Ascending aorta (tissue), 2 donors: ENCODE measurements at places on chromosomes 16 and 17.
A peak's percentile ranks its signal among the peaks of the same experiment; 100 is the strongest.

- H3K4me3 ChIP-seq, result no peak overlapping the region
- no peak for DNase-seq
- H3K27me3 ChIP-seq, result no peaks in the 10 kb centered on the region
These were observed 58.7 kb downstream of the SOCS3 start for GRCh38 chr17:78300962-78301820.

- no peak overlapping the region for H3K27ac ChIP-seq
- no peaks in the 10 kb centered on the region for H3K36me3 ChIP-seq
- H3K4me3 ChIP-seq, result no peak overlapping the region
- no peaks in the 10 kb centered on the region for H3K27me3 ChIP-seq
- H3K4me1 ChIP-seq, result no peaks in the 10 kb centered on the region
- no peak for DNase-seq
These were observed 6.8 kb downstream of the KIF18B start for GRCh38 chr17:44940768-44941167.

GRCh38 chr16:67674851-67675578 is 8.4 kb downstream of the C16orf86 start:
- H3K36me3 ChIP-seq, result peaks cover 1% of the 10 kb centered on the region
- H3K4me3 ChIP-seq, result no peak overlapping the region
- DNase-seq, result no peak
- H3K27ac ChIP-seq, result peak overlapping the region; percentile 82
- H3K27me3 ChIP-seq, result no peaks in the 10 kb centered on the region
- H3K4me1 ChIP-seq, result no peaks in the 10 kb centered on the region

DNA sequence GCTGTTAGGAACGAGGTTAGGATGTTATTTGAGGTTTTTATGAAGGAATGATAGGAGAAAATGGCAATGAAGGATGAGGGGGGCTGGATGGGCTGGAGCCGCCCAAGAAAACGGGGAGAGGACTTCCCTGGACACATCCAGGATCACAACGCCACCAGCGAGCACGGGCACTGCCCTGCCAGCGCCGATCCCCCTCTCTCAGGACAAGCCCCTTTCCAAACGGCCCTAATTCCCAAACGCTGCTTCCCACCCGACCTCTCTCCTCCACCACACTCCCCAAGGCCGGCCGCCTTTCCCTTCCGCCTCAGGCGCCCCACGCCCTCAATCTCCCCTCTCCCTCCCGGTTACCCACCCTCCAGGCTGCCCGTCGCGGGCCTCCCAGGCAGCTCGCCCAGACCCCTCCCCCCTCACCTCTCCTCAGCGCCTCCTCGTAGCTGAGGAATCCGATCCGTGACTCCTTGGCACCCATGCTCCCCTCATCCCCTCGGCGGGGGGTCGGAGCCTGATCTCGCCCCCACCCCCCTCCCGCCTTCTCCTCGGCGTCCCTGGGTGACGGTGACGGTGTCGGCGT is 377 bp downstream of the USP32 start:
- peak overlapping the region; percentile 93 for H3K27ac ChIP-seq
- H3K36me3 ChIP-seq, result no peaks in the 10 kb centered on the region
- H3K4me3 ChIP-seq, result peak overlapping the region; percentile 90
- H3K4me1 ChIP-seq, result peaks cover 17% of the 10 kb centered on the region
- H3K27me3 ChIP-seq, result no peaks in the 10 kb centered on the region

DNA sequence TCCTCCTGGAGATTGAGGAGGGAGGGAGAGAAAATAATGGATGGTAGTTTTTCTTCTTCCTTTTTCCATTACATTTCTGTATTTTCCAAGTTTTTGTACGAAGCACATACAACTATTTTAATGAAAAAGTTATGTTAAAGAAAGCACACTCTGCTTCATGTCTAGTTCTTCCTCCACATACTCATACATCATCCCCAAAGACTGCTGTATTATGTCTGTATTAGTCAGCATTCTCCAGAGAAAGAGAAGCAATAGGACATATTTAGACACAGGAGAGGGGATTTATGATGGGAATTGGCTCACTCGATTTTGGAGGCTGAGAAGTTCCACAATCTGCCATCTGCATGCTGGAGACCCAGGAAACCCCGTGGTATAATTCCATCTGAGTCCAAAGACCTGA is 10.1 kb upstream of the ACSM2A start:
- H3K27me3 ChIP-seq, result no peaks in the 10 kb centered on the region
- H3K4me1 ChIP-seq, result no peaks in the 10 kb centered on the region
- DNase-seq, result no peak
- no peak overlapping the region for H3K4me3 ChIP-seq
- H3K27ac ChIP-seq, result no peak overlapping the region

DNA sequence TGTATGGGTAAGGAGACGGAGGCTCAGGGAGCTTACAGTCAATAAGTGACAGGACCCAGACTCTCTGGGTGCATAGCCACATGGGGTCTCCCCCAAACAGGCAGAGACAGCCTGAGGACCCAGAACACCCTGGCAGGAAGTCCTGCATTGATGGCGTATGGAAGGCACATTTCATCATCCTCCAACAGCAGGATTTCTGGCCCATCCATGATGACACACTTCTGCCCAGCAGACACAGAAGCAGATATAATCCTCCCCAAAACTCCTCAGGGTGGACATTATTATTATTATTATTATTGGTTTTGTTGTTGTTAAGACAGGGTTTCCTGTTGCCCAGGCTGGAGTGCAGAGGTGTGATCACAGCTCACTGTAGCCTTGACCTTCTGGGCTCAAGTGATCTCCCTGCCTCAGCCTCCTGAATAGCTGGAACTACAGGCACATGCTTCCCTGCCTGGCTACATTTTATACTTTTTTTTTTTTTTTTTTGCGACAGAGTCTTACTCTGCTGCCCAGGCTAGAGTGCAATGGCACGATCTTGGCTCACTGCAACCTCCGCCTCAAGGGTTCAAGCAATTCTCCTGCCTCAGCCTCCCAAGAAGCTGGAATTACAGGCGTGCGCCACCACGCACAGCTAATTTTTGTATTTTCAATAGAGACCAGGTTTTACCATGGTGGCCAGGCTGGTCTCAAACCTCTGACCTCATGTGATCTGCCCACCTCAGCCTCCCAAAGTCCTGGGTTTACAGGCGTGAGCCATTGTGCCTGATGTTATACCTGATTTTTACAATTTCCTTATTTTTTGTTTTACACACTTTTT is 6.8 kb upstream of the HROB start:
- DNase-seq, result no peak
- H3K27ac ChIP-seq, result no peak overlapping the region
- H3K4me3 ChIP-seq, result no peak overlapping the region
- H3K4me1 ChIP-seq, result peaks cover 5% of the 10 kb centered on the region

- H3K27me3 ChIP-seq, result no peaks in the 10 kb centered on the region
- no peak for DNase-seq
- H3K4me1 ChIP-seq, result peaks cover 15% of the 10 kb centered on the region
- H3K4me3 ChIP-seq, result no peak overlapping the region
- H3K27ac ChIP-seq, result peak overlapping the region; percentile 88
These were observed 2.5 kb upstream of the MRPS23 start for GRCh38 chr17:57852092-57852954.

DNA sequence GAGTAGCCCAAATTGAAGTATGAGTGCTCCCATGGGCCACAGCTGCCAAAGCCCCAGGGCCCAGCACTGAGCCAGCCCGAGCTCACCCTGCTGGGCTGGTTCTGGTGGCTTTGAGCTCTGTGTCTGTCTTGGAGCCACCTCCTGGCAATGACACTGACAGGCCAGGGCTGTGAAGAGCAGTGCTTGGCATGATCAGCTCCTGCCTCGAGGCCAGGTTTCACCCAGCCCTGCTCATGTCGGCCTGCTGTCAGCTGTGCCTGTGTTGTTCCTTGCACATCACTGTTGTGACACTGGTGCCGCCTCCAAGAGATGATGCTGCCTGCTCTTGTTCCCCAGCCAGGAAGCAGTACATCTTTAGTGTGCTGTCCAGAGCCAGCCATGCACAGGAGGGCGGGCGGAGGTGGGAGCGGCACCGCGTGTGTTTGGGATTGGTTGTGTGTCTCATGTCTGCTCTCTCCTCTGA is 26.0 kb downstream of the PLD6 start:
- H3K4me1 ChIP-seq, result peaks cover 9% of the 10 kb centered on the region
- no peaks in the 10 kb centered on the region for H3K27me3 ChIP-seq
- no peak for DNase-seq
- H3K4me3 ChIP-seq, result no peak overlapping the region

- no peak overlapping the region for H3K4me3 ChIP-seq
- DNase-seq, result no peak
These were observed 35.3 kb downstream of the CUEDC1 start for GRCh38 chr17:57919918-57920317.

DNA sequence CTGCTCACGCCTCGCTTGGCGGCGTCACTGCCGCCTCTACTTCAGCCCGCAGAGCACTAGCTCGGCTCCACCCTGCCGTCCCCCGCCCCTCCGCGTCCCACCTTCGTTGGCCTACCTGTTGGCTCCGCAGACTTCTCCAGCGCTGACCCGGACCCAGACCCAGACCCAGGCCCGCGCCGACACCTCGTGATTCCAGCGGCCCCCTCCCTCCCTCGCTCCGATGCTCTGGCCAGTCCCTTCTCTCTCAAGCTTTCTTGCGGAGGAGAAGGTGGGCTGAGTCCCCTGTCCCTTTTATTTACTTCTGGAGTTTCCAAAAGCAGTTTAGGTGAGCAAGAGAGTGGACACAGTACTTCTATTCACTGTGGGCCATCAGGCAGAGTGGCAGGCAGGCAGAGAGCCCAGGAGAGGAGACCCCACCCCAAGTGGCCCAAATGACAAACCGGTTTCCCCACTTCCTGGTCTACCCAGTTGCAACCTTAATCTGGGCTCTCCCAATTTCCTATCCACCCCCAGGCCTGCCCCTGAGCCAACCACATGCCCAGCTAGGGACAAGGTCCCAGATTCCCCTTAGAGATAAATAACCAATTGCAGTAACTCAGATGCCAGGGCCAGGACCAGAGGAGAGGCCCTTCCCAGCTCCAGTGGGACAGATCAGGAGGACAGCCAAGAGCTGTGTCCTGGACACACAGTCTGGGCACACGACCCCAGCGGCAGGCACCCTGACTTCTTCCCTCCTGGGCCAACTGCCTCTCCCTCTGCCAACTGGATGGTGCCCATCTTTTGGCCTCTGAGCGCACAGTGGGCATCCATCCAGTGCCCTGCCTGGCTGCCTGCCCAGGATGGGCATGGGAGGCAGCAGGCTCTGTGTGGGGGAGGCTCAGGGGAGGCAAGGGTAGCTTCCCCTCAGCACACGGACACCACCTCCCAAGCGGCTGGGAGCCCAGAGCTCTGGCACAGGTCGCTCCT is 1.2 kb upstream of the SRCIN1 start:
- no peak for DNase-seq
- H3K36me3 ChIP-seq, result no peaks in the 10 kb centered on the region
- no peak overlapping the region for H3K27ac ChIP-seq
- H3K4me1 ChIP-seq, result peaks cover 15% of the 10 kb centered on the region
- H3K4me3 ChIP-seq, result peak overlapping the region; percentile 60

- no peaks in the 10 kb centered on the region for H3K4me1 ChIP-seq
- H3K27ac ChIP-seq, result no peak overlapping the region
- no peak for DNase-seq
- no peaks in the 10 kb centered on the region for H3K27me3 ChIP-seq
- H3K36me3 ChIP-seq, result peaks cover 14% of the 10 kb centered on the region
- no peak overlapping the region for H3K4me3 ChIP-seq
These were observed 76.6 kb upstream of the CORO6 start for GRCh38 chr17:29699283-29699682.

DNA sequence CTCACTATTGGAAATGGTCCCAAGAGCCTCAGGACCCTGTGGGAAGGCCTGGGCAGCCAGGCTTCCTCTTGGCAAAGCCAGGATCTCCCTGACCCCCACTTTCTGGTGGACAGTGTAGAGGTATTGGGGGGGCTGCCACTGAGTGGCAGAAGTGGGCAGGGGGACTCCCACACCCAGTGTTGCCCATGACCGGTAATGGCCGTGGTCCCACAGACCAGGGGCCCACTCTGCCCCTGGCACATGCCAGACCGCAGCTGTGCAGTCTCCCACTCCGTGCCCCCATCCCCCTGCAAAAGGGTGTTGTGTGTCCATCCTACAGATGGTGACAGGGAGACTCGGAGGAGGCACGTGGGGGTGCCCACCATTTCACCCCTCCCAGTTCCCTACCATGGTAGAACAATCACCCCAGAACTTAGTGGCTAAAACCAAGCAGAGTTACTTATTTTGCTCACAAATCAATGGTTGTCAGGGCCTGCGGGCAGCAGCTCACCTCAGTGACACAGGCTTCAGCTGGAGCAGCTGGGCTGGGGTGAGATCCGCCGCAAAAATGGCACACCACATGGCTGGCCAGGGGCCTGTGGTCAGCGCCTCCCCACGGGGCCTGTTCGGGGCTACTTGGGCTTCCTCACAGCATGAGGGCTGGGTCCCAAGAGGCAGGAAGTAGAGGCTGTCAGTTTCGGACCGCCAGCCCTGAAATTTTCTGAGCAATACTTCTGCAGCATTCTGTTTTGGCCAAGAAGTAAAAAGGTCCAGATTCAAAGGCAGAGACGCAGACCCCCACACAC is 59.0 kb upstream of the ZNF469 start:
- no peak for DNase-seq
- H3K4me1 ChIP-seq, result no peaks in the 10 kb centered on the region
- H3K27ac ChIP-seq, result no peak overlapping the region
- H3K4me3 ChIP-seq, result no peak overlapping the region

- no peaks in the 10 kb centered on the region for H3K27me3 ChIP-seq
- DNase-seq, result no peak
- peaks cover 19% of the 10 kb centered on the region for H3K4me1 ChIP-seq
- H3K4me3 ChIP-seq, result no peak overlapping the region
- no peaks in the 10 kb centered on the region for H3K36me3 ChIP-seq
These were observed 39.7 kb downstream of the MRTFB start for GRCh38 chr16:14110728-14111251.

DNA sequence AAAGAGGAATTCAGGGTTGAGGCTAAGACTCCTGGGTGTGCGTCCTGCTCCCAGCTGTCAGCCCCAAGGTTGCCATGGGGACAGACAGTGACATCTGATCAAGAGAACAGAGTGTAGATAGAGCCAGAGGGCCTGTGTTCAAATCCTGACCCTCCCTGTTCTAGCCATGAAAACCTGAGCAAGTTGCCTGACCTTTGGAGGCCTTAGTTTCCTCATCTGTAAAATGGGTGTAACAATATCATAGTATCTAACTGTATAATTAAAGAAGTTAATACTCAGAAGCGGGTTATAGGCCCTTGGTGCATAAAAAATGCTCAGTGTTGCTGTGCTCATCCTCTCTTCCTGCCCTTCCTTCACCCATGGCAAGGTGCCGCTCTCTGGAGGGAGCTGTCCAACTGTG is 28.7 kb upstream of the FOXF1 start:
- DNase-seq, result no peak
- H3K27me3 ChIP-seq, result no peaks in the 10 kb centered on the region
- no peak overlapping the region for H3K4me3 ChIP-seq
- no peak overlapping the region for H3K27ac ChIP-seq
- H3K4me1 ChIP-seq, result no peaks in the 10 kb centered on the region

- H3K27me3 ChIP-seq, result no peaks in the 10 kb centered on the region
- no peaks in the 10 kb centered on the region for H3K4me1 ChIP-seq
- no peak overlapping the region for H3K27ac ChIP-seq
- H3K36me3 ChIP-seq, result no peaks in the 10 kb centered on the region
- H3K4me3 ChIP-seq, result no peak overlapping the region
- no peak for DNase-seq
These were observed 188.2 kb downstream of the HS3ST3B1 start for GRCh38 chr17:14488958-14489550.

DNA sequence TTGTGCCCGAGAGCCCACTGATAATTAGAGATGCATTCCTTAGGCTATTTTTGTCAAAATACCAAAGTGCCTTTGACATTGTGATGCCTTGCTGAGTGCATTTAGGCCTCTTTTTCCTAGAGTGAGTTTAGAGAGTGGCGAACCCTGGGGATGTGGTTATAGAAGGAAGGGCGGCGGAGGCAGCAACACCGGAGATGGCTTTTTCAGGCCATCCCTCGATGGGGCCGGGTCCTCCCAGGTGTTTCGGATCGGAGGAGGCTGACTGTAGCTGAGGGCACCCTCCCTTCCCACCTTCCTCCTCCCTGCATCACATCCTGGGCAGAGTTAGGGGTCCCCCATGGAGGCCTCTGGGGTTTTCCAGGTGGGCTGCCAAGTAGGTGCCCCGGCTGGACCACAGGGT is 6.6 kb upstream of the SNAI3 start:
- H3K27ac ChIP-seq, result no peak overlapping the region
- DNase-seq, result no peak
- H3K4me3 ChIP-seq, result no peak overlapping the region
- H3K27me3 ChIP-seq, result peaks cover 5% of the 10 kb centered on the region
